ENCODE measurements at places on chromosomes 13 and 19.

DNA sequence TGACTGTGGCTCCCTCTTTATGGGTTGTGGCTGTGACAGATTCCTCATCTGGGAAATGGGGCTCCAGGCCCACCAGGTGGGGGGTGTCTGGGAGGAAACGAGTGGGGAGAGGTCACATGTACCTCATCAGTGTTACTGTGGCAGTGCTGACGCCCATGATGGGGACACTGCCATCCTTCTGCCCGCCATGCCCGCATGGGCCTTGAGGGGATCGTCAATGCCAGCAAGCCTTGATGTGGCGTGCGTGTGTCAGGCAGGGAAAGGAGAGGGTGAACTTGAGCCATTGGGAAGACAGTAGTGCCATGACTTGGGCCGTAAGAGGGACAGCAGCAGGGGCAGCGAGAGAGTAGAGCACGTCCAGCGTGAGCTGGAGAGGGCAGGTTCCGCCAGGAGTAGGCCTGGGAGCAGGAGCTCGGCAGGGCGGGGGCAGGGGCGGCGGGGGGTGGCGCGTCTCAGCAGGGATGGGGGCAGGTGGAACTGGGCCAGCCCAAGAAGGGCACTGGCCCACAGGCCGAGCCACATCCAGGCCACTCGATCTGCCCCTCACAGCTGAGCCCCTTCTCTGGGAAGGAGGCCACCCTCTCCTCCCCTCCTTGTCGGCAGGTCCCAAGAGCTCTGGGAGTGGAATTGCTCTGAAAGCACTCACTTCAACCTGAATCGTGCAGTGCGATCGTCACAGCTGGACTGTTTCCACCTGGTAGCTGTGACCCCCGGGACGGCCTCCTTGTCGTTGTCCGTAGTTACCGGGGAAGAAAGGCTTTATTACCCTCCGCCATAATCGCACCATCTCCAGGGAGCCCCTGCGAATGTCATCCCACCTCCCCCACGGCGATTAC lies 9.9 kb downstream of the KLHL26 start:
- no peak for DNase-seq

DNA sequence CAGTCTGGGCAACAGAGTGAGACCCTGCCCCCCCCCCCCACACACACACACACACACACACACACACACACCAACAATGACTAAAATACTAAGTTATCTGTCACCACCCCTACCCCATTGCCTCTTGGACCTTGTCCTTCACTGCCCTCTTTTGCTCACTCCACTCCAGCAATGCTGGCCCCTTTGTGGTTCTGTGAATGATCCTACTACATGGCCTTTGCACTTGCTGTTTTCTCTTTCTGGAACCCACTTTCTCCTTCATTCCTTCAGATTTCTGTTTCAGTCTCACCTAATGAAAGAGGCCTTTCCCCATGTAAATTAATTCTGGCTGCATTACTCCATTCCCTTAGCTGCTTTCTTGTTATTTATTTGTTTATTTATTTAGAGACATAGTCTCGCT lies 2.5 kb upstream of the SAMD4B start:
- DNase-seq, result no peak

GRCh38 chr13:110989331-110989730 lies 74.5 kb upstream of the ANKRD10 start:
- DNase-seq, result no peak

GRCh38 chr13:74870865-74871264 lies 611.1 kb downstream of the TBC1D4 start:
- DNase-seq, result no peak
